ENCODE measurements at places on chromosomes 3 and 15.
A peak's percentile ranks its signal among the peaks of the same experiment; 100 is the strongest.

DNA sequence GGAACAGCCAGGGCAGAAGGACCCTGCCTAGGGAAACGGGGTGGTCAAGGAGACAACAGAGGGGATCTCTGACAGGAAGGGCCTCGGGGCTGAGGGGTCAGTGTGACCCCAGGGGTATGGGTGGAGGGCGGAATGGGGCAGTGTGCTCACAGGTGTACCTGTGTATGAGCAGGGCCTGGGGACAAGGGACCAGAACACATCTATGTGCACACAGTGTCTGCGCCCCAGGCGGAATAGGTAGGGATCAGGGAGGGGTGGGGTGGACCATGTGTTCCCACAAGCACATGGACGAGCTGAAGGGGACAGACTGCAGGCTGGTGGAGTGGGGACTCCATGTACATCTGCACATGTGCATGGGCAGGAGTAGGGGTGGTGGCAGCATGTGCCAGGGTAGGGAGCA lies 5.0 kb upstream of the TLR9 start:
- H3K4me1 ChIP-seq, result no peaks in the 10 kb centered on the region
- no peak overlapping the region for H3K27ac ChIP-seq
- DNase-seq, result no peak
- peaks cover 6% of the 10 kb centered on the region for H3K36me3 ChIP-seq
- H3K27me3 ChIP-seq, result no peaks in the 10 kb centered on the region

- H3K4me1 ChIP-seq, result no peaks in the 10 kb centered on the region
- DNase-seq, result no peak
- no peaks in the 10 kb centered on the region for H3K27me3 ChIP-seq
- H3K27ac ChIP-seq, result no peak overlapping the region
- no peak overlapping the region for H3K4me3 ChIP-seq
- H3K36me3 ChIP-seq, result no peaks in the 10 kb centered on the region
Observed at GRCh38 chr3:127140501-127141460, 52.1 kb upstream of the PRR23E start.

GRCh38 chr3:71057526-71057894 lies 526.0 kb downstream of the FOXP1 start:
- no peaks in the 10 kb centered on the region for H3K27me3 ChIP-seq
- H3K36me3 ChIP-seq, result no peaks in the 10 kb centered on the region
- H3K27ac ChIP-seq, result peak overlapping the region; percentile 98
- H3K4me1 ChIP-seq, result no peaks in the 10 kb centered on the region
- peak overlapping the region; percentile 14 for H3K4me3 ChIP-seq

DNA sequence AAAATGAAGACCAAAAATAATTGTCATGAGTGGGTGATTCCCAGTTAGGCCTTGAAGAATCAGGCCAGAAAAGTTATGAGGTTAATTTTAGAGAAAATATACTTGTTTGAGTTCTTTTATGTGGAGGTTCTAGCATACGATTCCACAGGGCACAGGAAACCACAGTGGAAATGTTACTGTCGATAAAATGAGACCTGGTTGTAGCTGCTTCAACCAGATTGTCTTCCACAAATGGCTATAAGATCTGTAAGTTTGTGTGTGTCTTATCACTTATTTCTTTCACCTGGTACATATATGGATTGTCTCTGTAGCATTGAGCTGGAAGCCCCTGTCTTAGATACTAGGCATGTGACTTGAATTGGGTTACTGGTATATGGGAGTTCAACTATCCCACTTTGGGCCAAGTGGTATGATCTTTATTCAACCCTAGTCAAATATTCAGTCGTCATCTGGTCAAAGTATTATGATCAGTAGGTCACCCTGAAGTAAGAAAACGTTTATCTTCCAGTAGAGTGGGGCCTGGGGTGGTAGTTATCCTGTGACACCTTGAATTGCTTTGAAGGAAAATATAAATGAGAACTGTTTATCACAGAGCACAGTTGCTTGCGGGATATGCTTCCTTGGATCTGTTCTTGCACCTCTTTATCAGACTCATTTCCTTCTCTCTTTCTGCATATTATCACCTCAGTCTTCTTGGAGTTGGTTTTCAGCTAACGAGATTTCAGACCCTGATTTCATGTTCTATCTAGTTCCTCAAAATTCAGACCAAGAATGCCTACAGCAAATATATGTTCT lies 21.5 kb upstream of the ZNF609 start:
- no peak overlapping the region for H3K4me3 ChIP-seq
- H3K36me3 ChIP-seq, result no peaks in the 10 kb centered on the region
- peaks cover 4% of the 10 kb centered on the region for H3K4me1 ChIP-seq
- H3K27me3 ChIP-seq, result no peaks in the 10 kb centered on the region

DNA sequence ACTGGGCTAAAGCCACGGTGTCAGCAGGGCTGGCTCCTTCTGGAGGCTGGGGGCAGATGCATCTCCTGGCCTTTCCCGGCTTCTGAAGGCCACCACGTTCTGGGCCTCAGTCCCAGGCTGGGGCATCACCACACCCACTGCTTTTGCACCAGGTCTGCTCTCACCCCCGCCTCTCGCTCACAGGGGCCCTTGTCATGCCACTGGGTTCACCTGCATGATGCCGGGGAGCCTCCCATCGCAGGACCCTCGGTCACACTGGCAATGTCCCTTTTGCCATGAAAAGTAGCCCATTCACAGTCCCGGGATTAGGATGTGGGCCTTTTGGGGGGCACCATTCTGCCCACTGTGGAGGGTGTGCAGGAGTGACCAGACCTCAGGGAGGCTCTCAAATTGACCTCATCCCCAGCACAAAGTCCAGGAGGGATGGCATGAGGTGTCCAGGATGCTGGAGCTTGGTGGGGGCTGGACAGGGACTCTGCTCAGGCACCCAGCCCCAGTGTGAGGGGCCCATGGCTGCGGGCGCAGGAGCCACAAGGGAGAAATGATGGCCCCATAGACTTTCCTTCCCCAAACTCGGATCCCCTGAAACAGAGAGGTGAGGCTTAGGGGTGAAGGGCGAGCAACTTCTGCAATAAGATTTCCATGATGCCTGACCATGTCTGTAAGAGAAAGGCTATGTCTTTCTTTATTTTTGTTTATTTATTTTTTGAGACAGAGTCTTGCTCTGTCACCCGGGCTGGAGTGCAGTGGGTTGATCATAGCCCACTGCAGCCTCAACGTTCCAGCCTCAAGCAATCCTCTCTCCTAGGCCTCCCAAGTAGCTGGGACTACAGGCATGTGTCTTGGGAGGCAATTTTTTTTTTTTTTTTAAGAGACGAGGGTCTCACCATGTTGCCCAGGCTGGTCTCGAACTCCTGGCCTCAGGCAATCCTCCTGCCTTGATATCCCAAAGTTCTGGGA lies 189.1 kb downstream of the GOLGA6L6 start:
- H3K27me3 ChIP-seq, result peaks cover 10% of the 10 kb centered on the region
- peak; percentile 50 for DNase-seq
- H3K4me1 ChIP-seq, result no peaks in the 10 kb centered on the region
- H3K27ac ChIP-seq, result no peak overlapping the region
- no peaks in the 10 kb centered on the region for H3K36me3 ChIP-seq
- no peak overlapping the region for H3K4me3 ChIP-seq

DNA sequence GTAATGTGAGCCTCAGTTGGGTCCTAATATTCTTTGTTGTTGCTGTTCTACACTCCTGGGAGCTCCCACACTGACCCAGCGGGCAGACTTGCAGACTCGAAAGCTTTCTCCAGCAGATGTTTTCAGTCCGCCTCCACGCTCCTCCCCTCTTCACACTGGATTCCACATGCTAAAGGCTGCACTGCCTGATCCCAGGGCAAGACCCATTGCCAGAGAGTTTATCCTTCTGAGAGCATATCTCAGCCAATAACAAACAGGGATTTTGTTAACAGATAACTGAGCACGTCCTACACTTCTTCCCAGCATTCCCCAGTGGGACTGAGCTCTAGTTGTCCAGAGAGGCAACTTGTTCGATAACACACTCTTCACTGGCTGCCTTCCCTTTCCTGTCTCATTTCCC lies 8.0 kb upstream of the COL6A6 start:
- H3K4me1 ChIP-seq, result no peaks in the 10 kb centered on the region
- DNase-seq, result no peak
- H3K27me3 ChIP-seq, result no peaks in the 10 kb centered on the region
- no peak overlapping the region for H3K4me3 ChIP-seq
- no peaks in the 10 kb centered on the region for H3K36me3 ChIP-seq

GRCh38 chr3:88824666-88825564 lies 282.5 kb upstream of the EPHA3 start:
- H3K4me1 ChIP-seq, result no peaks in the 10 kb centered on the region
- H3K36me3 ChIP-seq, result no peaks in the 10 kb centered on the region
- H3K4me3 ChIP-seq, result no peak overlapping the region
- no peaks in the 10 kb centered on the region for H3K27me3 ChIP-seq
- H3K27ac ChIP-seq, result no peak overlapping the region

GRCh38 chr15:67311731-67312130 lies 57.1 kb downstream of the IQCH start:
- H3K27me3 ChIP-seq, result no peaks in the 10 kb centered on the region
- H3K4me3 ChIP-seq, result no peak overlapping the region
- H3K27ac ChIP-seq, result no peak overlapping the region
- H3K4me1 ChIP-seq, result no peaks in the 10 kb centered on the region
- no peak for DNase-seq

- H3K36me3 ChIP-seq, result no peaks in the 10 kb centered on the region
- no peaks in the 10 kb centered on the region for H3K4me1 ChIP-seq
- no peak overlapping the region for H3K4me3 ChIP-seq
- DNase-seq, result no peak
Observed at GRCh38 chr3:150495149-150495548, 51.1 kb downstream of the SERP1 start.

- peak overlapping the region; percentile 96 for H3K27ac ChIP-seq
- no peaks in the 10 kb centered on the region for H3K27me3 ChIP-seq
- no peak overlapping the region for H3K4me3 ChIP-seq
- H3K36me3 ChIP-seq, result no peaks in the 10 kb centered on the region
- peaks cover 9% of the 10 kb centered on the region for H3K4me1 ChIP-seq
Observed at GRCh38 chr3:125057186-125057850, 1.5 kb upstream of the HEG1 start.

GRCh38 chr3:25137606-25138005 lies 290.5 kb upstream of the RARB start:
- no peaks in the 10 kb centered on the region for H3K4me1 ChIP-seq
- H3K36me3 ChIP-seq, result no peaks in the 10 kb centered on the region
- no peaks in the 10 kb centered on the region for H3K27me3 ChIP-seq
- no peak overlapping the region for H3K27ac ChIP-seq
